NAMALWA (cell line): ENCODE measurements at places on chromosomes 3 and 15.
A peak's percentile ranks its signal among the peaks of the same experiment; 100 is the strongest.

GRCh38 chr15:92714477-92715401, 59.2 kb upstream of the FAM174B start:
- DNase-seq: peak; percentile 80

- no peak for DNase-seq
These were observed 12.3 kb upstream of the ALCAM start for GRCh38 chr3:105354429-105354828.

GRCh38 chr3:161066930-161067329, 38.2 kb downstream of the B3GALNT1 start:
- DNase-seq: peak; percentile 45

- no peak for DNase-seq
These were observed 73.4 kb downstream of the SCN5A start for GRCh38 chr3:38576131-38576525.

GRCh38 chr3:191355406-191355805, 25.1 kb upstream of the UTS2B start:
- no peak for DNase-seq

- no peak for DNase-seq
These were observed 5.8 kb upstream of the TGFBR2 start for GRCh38 chr3:30600572-30600971.

DNA sequence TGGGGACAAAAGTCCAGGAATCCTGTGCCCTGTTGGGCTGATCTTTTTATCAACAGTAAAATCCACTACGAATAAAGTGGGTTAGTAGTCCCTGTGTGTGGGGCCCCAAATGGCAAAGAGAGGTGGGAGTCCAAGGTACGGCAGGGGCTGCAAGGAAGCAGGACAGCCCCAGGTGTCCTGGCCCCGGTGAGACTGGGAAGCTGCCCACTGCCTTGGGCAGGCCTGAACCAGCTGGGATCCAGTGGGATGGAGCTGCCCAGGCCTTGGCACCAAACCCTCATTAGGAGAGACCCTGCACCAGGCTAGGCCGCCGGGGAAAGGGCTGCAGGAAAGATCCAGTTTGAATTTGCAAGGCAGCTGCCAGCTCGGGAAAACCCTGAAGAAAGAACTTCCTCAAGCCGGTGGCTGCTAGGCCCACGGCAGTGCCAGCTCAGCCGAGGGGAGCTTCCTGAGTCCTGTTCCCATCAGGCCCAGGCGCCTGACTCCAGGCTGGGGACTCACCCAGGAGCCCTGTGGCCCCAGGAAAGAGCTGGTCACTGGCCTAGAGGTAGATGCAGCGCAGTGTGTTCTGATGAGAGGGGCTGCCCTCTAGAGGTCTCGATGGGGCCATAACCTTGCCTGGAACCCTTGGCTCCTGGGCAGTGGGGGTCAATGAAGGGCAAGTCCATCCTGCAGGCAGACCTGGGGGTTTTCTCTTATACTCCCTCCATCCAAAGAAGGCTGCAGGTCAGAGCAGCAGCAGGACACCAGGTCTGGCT, 14.4 kb upstream of the GNAI2 start:
- no peak for DNase-seq

DNA sequence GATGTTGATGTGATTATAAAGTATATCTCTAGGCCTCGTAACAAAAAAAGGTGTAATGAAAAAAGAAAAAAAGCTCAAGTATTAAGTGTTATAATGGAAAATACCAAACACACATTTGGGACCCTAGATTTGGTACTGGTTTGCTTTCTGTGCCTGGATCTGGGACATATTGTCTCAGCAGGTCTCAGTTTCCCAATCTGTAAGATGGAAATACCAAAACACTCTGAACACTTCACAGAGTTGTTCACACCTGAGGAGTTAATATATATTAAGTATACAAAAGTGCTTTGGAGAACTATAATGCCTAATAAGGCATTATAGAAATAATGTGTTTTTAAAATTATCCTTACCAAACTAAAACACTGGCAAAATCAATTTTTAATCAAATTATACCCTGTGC, 60.0 kb downstream of the CLASP2 start:
- DNase-seq: no peak

DNA sequence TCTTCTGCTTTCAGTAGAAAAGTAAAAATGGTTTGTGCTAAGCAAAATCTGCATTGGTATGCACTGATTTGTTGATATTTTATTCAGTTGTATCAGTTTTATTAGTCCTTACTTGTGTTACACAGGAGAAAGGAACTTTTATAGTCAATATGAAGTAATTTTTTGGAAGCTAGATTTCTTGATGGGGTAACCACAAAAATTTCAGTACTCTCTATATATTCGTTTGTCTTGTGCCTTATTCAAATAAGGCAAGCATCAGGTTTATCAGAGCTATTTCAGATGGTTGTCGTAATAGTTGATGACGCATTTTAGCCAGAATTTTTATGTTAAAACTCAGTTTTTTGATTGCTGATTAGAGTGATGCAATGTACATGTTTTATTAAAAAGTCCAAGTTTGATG, 50.7 kb upstream of the NIPA1 start:
- no peak for DNase-seq

GRCh38 chr3:84039099-84039498, 919.7 kb upstream of the CADM2 start:
- DNase-seq: no peak

- DNase-seq: no peak
These were observed 201.7 kb upstream of the MLF1 start for GRCh38 chr3:158369279-158369678.

GRCh38 chr3:17795280-17795679, 52.8 kb upstream of the TBC1D5 start:
- DNase-seq: no peak

GRCh38 chr15:42788725-42789124, 51.8 kb upstream of the CDAN1 start:
- DNase-seq: no peak

- DNase-seq: no peak
These were observed 45.7 kb downstream of the ADAMTS17 start for GRCh38 chr15:100295939-100296565.

GRCh38 chr3:36954452-36955134, 9.7 kb upstream of the TRANK1 start:
- DNase-seq: no peak

DNA sequence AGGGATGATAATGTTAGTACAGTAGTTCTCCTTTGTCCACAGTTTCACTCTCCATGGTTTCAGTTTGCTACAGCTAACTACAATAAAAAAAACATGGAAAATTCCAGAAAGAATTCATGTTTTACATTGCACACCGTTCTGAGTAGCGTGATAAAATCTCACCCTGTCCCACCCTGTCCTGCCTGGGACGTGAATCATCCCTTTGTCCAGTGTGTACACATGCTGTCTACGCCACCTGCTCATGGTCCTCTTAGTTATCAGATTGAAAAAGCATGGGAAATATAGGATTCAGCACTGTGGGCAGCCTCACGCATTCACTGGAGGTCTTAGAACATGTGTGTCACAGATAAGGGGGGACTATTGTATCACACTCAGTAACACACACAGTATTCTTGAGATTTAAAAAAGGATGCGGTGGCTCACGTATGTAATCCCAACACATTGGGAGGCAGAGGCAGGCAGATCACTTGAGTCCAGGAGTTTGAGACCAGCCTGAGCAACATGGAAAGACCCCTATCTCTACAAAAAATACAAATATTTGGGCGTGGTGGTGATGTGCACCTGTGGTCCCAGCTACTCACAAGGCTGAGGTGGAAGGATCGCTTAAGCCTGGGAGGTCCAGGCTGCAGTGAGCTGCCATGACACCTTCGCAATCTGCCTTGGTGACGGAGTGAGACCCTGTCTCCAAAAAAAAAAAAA, 8.7 kb upstream of the FLNB start:
- DNase-seq: no peak

DNA sequence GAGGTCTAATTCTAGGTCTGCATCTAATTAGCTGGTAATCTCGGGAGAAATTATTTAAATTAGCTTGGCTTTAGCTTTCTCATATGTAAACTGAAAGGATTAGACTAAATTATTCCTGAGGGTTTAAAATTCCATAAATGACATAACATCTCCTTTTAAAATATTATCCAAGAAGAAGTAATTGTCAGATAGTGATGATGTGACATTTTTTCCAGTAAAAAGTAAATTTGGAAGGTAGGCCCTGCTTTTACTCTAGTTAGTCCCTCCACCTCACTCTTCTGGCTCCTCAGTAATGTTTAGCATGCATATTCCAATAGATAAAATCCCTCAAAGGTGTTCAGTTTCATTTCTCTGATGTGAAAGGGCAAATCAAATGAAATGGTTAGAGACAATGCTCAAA, 215.7 kb downstream of the FHIT start:
- no peak for DNase-seq

- DNase-seq: peak; percentile 69
These were observed 21.4 kb downstream of the ROPN1B start for GRCh38 chr3:125990253-125990970.
